ENCODE measurements at places on chromosomes 12 and 14. TPM values are rescaled to one million over a fixed set of nuclear protein-coding genes. Genes with fewer than 3 reads are reported as not detected.

DNA sequence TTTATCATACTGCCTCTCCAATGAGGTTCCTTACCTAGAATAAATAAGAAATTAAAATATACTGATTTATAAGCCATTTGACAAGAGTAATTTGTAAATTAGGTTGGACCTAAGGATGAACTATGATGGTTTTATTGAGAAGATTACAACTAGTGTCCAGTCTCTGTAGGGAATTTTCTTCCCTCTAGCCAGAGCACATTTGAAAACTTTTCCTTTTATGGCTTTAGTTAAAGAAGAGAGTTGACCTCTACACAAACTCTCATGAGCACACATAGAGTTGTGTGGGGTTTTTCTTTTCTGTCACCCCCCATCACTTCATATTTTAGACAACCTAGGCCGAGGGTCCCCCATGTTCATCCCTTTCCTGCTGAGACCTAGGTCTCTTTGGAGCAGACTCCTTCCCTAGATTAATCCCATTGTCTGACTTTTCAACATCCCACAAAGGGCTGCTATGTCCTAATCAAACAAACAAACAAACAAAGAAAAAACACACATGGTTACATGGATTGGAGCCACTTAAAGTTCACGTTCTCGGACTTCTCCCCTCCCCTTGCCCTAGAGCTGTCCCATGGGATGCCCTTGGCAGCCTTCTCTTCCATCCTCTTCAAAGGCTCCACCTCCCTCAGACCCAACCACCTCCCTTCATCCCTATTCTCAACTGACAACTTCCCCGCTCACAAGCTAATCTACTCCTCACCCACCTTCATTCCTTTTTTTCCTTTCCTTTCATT is 40.7 kb downstream of the GPR135 start:
- DNase-seq = no peak

DNA sequence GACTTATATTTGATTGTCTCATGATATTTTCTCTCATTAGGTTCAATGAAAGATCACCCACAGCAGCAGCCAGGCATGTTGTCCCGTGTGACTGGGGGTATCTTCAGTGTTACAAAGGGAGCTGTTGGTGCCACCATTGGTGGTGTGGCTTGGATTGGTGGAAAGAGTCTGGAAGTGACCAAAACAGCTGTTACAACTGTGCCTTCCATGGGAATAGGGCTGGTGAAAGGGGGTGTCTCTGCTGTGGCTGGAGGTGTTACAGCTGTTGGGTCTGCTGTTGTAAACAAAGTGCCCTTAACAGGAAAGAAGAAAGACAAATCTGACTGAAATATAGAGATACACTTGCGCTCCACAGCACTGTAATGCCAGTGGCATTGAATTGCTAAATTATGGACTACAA is 15.4 kb downstream of the TMEM263 start:
- DNase-seq = no peak

- no peak for DNase-seq
Observed at GRCh38 chr14:80266930-80267329, 55.6 kb upstream of the DIO2 start.

DNA sequence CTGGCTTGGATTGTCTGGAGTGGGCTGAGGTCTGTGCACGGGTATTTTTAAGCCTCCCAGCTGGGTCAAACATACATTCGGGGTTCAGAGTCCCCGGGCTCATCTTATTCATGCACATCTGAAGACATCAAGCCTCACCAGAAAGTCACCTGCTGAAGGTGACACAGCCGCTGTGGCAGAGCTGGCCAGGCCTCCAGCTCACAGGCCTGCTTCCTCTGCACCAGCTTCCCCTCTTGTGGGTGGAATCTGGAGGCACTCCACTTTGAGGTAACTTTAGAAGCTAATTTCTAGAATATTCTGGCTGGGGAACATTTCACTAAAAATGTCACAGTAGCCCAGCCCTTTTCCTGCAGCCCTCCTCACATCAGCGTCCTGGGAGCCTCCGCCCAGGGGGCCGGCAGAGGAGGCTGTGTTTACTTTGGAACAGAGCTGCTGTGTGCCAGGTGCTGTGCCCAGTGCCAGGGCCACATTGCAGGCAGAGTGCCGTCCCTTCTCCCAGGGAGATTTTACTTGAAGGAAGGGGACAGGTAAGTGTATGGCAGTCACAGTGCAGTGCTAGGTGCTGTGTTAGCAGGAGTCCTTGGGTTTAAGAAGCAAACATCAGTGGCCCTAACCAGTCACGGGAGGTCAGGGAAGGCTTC is 62.2 kb downstream of the TSPAN11 start:
- no peak for DNase-seq

DNA sequence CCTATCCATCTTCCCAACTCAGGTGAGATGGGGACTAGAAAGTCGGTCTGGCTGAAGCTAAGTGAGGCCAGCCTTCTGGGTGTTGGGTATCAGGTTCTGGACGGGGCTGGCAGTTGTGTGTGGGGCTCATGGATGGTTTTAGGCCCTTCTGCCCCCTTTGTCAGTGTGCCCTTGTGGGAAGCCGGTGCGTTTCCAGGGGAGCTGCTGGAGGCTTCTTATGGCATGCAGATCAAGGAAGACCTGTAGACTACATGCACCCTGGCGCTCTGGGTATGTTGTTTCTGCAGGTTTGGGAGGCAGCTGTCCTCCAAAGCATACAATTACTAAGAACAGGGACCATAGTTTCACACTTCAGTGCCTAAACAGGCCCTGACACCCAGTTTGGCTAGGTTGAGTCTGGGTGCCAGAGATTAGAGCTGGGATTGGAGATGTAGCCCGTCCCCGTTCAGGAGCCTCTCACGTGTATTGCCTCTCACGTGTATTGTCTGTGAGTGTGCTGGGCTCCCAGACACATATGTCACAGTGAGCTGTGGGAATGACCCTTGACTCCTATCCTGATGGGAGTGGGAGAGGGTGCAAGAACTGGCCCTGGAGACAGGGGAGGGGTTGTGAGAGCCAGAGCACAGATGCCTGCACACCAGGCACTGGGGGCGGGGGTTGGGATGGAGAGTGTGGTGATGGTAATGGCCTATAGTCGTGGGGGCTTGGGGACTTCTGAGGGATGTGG is 84.4 kb downstream of the SLC25A47 start:
- no peak for DNase-seq

DNA sequence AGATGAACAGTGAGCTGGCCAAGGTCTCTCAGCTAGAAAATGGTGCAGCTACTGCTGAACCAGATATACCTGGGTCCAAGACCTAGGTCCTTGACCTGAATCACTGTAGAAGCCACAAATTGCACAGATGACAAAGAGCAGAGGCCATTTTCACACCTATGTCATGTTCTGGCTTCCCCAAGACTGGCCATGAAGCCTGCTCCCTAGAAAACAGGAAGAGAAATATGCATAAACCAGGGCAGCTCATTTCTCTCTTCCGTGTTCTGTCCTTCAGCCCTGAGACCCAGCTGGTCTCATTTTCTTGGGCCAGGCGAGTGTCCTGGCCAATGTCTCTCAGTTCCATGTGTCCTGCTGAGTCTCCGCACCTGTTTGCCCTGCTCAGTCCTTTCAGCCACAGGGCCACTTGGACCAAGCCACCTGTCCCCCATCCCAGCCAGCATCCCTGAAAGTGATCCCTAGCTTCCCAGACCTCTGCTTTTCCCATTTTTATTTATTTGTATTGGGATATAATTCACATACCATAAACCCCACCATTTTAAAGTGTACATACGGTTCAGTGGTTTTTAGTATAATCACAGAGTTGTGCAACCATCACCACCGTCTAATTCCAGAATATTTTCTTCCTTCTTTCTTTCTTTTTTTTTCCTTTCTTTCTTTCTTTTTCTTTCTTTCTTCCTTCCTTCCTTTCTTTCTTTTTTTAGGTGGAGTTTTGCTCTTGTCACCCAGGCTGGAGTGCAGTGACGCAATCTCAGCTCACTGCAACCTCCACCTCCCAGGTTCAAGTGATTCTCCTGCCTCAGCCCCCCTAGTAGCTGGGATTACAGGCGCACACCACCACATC is 27.0 kb downstream of the P2RX7 start:
- DNase-seq = no peak

The FAM90A1 gene
- not detected for total RNA-seq

The TAS2R42 gene
- not detected for total RNA-seq

The PTPN21 gene
- total RNA-seq = 3.3 TPM

GRCh38 chr12:1829306-1829900 is 9.0 kb downstream of the LRTM2 start:
- DNase-seq = no peak

The NTS gene
- total RNA-seq = 0.13 TPM

DNA sequence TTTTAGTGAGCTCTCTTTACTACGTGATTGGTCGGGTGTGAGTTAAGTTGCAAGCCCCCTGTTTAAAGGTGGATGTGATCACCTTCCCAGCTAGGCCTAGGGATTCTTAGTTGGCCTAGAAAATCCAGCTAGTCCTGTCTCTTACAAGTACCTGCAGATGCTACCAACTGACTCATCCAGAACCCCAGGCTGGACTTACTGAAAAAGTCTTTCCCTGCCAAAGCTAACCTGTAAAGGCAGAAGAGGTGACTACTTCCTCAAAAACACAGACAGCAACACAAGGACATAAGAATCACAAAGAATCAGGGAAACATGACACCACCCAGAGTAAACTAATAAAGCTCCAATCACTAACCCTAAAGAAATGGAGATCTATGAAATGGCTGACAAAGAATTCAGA is 39.1 kb upstream of the HIGD1C start:
- no peak for DNase-seq

- DNase-seq = no peak
Observed at GRCh38 chr14:65817011-65817410, 404.5 kb downstream of the FUT8 start.

GRCh38 chr12:14048941-14049545 is 67.6 kb upstream of the GRIN2B start:
- no peak for DNase-seq
